ENCODE measurements at places on chromosomes 16 and 17.

DNA sequence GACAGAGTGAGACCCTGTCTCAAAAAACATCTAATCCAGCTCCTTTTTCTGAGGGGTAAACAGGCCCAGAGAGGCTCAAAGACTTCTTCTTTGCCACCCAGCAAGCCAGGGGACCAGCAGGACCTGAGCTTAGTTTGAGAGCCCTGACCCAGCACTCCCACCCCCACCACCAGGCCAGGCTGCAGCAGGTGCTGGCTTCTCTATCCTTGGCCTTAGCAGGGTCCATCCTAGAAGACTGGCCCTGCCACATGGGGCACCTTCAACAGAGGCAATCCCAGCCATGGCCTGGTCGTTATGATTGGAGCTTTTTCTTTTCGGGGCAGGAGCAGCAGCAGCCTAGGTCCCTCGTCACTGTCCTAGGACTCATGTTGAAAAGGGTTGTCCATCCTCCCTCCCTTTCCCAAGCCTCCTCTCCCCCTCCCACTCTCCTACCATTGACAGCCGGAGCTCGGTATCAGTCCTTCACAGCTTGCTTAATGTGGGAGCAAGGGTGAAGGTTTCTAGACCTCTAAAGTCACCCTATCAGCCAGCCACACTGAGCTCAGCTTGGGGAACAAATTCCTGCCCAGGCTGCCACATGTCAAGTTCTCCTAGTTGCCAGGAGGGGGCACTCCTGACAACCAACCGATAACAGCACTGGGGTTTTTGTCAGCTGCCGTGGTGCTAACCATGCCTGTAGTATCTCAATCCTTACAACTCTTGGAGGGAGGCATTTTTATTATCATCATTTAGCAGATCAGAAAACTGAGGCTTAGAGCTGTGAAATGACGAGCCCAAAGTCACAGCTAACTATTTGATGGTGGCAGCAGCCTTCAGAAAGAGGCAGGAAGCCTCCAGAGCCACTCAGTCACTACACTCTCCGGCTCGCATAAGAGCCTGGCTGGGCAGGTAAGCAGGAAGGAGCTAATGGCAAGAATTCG lies 11.2 kb downstream of the MRPL27 start:
- peak; percentile 39 for DNase-seq

DNA sequence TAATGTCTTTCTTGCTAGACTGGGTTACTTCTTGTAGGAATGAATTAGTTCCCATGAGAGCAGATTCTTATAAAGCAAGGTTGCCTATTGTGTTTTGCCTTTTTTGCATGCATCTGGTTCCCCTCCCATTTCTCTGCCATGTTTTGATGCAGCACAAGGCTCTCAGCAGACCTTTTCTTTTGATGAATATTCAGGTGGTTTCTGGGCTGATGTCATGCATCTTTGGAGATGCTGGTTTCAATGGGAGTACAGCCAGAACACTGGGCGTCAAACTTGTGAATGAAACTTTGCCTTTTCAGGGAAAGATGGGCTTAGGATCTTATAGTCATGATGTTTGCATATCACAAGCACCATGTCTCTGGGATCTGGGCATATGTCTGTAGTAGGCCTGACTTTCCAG lies 111.7 kb upstream of the CCL2 start:
- DNase-seq = no peak

DNA sequence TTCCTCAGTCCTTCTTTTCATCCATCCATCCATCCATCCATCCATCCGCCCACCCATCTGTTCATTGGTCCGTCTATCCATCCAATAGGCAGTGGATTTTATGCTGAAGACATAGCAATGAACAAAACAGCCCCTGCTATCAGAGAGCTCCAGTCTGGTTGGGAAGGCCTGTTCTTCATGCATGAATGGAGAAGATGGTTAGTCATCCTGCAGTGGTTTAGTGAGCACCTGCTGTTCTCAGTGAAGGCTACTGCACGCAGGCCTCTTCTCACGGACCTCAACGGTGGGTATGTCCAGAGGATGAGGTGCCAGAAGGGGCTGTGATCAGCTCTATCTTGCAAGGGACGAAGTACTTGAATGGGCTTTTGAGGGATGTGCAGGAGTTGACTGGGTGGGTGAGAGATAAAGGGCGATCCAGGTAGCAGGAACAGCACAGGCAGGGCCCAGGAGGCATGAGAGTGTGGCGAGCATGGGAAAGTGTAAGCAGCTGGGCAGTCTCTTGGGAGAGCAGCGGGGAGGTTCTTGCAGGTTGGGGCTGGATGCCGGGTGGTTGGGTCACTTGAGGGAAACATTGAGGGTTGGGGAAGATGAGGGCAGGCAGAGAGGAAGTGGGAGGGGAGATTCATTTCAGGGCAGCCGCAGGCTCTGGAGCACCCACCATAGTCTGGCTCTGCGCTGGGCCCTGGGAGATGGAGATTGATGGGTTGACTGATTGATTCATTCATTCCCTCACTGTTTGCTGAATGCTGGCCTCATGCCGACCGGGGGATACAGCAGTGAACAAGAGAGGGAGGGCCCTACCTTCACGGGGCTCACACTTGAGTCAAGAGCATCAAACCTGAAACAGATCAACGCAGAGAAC lies 115.0 kb upstream of the CIBAR2 start:
- no peak for DNase-seq

DNA sequence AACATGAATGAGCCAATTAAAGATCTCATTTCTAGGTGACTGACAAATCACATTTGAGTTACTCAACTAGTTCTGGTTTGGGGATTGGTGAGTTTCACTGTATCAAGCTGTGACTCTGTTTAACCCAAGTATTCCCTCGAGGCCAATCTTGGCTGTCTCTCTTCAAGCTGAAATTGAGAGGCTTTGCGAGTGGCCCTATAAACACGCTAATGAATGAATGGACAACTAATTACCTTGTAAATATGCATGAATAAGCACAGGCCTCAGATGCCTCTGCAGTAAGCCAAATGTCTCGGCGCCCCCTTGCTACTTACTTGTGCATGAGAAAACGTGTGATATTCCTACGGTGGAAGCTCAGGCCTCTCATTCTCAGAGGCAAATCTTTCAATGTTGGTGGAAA lies 450.3 kb upstream of the PSMD7 start:
- DNase-seq = no peak

DNA sequence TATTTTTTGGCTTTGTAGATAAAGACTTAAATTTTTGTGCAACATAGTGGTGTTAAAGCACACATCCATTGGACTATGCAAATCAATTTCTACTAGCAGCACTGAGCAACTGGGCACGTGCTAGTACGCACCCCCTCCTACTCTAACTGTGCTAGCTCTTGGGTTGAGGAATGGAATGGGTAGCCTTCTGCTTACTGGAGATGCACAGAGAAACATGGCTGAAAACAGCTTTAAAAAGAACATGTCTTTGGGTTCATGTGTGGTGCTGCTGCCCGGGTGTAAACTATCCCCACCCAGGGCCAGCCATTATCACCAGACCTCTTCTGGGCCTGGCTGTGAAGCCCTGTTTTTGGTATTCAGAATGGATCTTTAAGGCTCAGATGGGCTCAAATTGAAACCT lies 7.3 kb downstream of the ESRP2 start:
- no peak for DNase-seq

GRCh38 chr17:66343531-66344078 lies 41.2 kb downstream of the PRKCA start:
- DNase-seq = no peak

GRCh38 chr17:19288453-19288852 lies 51.3 kb downstream of the EPN2 start:
- no peak for DNase-seq

DNA sequence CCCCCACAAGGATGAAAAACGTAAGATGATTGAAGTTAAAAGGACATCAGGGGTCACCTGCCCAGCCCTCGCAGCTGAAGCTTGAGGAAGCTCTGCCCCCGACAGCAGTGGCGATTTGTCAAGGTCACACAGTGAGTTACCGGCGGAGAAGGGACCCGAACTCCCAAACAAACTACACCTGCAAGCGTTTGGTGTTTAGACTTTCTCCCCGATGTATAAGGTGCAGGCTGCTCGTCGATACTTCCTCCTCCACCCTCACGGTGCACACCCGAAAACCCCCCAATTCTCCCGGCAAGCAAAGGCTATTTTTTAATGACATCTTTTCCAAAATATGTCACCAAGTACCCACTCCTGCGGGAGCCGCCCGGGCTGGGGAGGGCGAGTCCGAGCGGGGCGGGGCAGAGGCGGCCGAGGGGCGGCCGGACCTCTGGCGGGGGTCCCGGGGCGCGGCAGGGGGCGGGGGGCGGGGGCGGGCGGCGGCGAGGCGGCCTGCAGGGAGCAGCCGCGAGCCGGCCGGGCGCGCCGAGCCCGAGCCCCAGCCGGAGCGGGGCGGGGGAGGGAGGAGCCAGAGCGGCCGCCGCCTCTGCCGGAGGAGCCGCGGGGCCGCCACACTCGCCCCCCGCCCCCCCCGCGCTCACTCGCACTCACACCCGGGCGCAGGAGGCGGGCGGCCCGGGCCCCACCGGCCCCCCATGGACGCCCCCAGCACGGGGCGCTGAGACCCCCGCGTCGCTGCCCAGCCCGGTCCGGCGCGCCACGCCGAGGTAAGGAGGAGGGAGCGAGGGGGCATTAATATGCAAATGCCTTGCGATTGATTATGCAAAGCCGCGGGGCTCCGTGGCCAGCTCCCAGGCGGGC lies at the start of gene THRA:
Gene THRA (plus strand): TSS at position 637 of the 858 bp plus-strand sequence. CDS start 11,524 bp downstream, outside the sequence.
- DNase-seq = peak; percentile 80

DNA sequence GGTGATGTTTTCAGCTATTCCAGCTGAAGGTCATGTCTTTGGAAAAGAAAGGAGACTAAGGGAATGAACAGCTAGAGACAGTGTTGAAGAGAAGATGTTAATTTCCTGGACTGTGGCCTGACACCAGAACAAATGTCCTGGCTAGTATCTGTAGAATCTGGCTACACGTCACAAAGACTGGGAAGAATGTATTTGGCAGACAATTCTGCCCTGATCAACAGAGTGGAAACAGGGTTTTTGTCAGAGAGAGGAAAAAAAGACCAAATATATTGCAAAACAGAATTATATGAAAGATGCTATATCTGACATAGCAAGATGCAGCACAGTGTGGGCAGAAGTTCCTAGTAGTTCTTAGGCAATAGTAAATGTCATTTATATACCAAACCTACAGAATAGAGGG lies 17.0 kb upstream of the ANKFN1 start:
- no peak for DNase-seq

GRCh38 chr16:49575346-49576172 lies 202.0 kb downstream of the C16orf78 start:
- DNase-seq = no peak

DNA sequence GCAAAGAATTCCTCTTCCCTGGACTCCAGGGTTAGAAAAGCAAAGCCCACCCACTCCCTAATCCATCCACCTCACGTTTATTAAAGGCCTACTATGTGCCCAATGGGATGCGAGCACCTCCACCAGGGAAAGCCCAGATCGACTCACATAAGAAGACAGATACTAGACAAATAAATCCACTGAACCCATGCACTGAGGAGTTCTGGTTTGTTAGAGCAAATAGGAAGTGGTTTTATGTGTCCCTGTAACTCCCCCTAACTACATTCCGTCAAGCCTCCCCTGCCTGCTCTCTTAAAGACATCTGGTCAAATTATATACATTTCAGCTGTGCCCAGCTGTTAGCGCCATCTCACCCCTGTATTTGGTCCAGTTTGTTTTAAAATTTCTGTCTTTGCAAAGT lies 218.5 kb upstream of the RPL38 start:
- no peak for DNase-seq

- no peak for DNase-seq
Observed at GRCh38 chr16:87123356-87124001, 193.7 kb downstream of the C16orf95 start.

DNA sequence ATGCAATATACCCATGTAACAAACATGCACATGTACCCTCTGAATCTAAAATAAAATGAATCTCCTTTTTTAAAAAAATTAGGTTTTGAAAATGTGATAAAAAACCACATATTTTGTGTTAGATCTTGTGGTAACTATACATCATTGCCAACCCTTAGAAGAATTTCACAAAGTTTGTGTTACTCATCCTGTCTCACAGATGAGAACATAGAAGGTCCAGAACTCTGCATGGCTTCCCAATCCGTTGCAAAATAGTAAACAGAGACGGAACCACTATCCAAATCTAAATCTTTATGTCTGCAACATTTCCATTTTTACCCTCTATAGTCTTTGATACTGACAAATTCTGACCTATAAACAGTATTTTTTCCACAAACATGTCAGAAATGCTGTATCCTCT lies 759.9 kb downstream of the KCNJ2 start:
- DNase-seq = no peak

DNA sequence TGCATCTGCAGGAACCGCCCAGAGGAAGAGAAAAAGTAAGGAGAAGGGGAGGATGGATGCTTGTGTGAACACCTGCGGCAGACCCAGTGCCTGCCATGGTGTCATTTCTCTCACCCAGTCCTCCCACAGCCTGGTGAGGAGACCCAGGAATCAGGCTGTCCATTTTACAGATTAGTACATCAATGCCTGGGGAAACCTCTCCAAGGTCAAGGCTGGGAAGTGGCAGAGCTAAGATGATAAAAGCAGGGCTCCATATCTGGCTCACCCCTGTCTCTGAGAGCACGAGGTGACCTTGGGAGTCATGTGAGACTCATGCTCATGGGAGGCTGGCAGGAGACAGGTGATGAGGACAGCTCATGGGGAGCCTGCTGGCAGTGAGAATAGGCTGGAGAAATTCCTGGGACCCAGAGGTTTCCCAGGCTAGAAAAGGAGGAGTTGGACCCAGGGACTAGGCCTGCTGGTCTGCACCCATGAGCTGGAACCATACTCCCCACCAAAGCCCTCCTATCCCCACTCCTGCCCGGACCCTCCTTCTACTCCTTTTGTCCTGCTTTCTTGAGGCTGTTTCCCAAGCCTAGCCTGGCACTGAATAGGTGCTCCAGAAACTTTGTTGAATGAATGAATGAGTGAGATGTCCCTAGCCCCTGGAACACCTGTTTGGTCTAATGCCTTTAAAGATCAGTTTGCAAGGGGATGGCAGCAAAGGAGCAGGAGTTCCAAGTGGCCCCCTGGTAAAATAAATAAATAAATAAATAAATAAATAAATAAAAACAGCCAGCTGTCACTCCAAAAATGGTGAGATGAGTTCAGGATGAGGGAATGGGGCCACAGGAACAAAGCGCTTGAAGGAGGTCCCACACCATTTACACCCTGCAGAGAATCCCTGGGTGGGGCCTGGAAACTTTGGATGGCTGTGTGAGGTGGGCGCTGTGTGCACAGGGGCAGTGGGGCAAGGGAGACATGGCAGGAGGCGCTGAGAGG lies 1.6 kb downstream of the ZNF629 start:
- no peak for DNase-seq

- no peak for DNase-seq
Observed at GRCh38 chr17:13395346-13395745, 206.4 kb downstream of the HS3ST3A1 start.

GRCh38 chr16:30447512-30448226 lies 2.0 kb upstream of the SEPHS2 start:
- DNase-seq = no peak

DNA sequence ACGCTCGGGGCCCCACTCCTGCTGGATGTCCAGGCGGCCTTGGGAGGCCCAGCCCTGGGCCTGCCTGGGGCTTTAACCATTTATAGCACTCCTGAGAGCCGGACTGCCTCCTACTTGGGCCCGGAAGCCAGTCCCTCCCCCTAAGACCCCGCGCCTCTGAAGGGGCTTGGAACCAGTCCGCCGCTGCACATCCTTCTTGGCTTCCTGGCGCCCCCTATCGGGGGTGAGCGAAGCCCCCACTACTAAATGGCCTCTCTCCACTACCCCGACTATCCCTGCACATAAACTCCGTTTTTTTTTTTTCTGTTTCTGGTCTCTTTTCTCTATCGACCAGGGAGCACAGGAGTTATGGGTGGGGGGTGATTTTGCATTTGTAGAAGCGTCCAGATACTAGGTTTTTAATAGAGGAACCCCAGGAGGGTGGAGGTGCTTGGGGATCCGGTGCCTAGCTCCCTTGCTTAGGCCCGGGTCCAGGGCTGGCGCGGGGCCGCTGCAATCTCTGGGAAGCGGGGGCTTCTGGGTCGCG lies 633 bp upstream of the NOL3 start:
- no peak for DNase-seq

- DNase-seq = no peak
Observed at GRCh38 chr17:72952641-72953315, 139.7 kb downstream of the SLC39A11 start.

Data from CD4-positive, alpha-beta T cell (primary cell).